ENCODE measurements at places on chromosomes 7 and 10. TPM values are rescaled to one million over a fixed set of nuclear protein-coding genes. Genes with fewer than 3 reads are reported as not detected.

DNA sequence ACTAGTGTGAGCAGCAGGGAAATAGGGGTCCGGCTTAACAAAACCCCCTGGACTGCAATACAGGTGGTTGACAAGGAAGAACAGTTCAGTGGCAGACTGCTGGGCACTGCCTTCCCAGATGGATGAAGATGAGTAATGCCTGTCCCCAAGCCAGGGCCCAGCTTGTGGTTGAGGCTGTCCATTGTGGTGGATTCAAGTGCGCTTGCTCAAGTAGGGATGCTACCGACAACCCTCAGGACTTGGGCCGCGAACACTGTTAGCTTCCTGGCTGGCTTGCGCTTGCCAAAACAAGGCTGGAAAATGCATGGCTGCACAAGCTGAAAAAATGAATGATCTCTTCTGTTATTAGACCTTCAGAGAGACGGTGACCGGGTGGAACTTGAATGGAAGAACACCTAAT lies 116.1 kb upstream of the ACBD5 start:
- no peaks in the 10 kb centered on the region for H3K36me3 ChIP-seq
- no peak overlapping the region for H3K27ac ChIP-seq
- no peaks in the 10 kb centered on the region for H3K4me1 ChIP-seq
- H3K4me3 ChIP-seq, result no peak overlapping the region

DNA sequence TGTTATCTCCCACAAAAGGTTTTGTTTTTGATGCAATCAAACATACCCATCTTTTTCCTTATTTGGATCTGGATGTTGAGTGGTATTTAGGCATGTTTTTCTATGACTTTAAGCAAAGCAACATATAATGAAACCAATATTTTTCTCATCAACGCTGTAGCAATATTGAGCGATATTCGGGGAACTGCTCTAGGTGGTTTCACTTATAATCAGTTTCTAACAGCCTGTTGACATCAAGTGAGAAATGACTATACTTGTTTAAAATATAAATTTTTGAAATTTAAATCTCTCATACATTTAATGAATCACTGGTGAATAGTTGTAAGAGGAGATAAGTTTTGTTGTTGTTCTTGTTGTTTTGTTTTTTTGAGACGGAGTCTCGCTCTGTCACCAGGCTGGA lies 52.8 kb upstream of the CCAR1 start:
- no peak for DNase-seq
- no peaks in the 10 kb centered on the region for H3K27me3 ChIP-seq
- no peak overlapping the region for H3K4me3 ChIP-seq
- no peaks in the 10 kb centered on the region for H3K36me3 ChIP-seq
- H3K27ac ChIP-seq, result no peak overlapping the region
- H3K4me1 ChIP-seq, result no peaks in the 10 kb centered on the region

DNA sequence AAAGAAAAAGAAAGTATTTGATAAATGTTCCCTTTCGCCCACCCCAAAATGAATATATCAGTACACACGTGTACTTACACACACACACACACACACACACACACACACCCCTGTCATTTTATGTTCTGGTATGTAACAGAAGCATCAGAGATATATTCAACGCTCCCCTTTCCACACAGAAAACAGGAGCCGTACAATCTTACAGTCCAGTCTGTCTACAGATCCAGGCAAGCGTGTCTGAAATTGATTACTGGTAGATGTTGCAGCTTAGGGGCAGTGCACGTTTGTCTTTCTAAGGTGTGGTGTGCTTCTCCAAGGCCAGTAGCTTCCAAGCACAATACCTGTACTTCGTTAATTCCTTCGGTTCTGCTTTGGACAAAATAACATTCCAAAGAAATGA lies 143.7 kb upstream of the RNF32 start:
- no peaks in the 10 kb centered on the region for H3K4me1 ChIP-seq
- H3K4me3 ChIP-seq, result no peak overlapping the region
- no peak overlapping the region for H3K27ac ChIP-seq
- H3K36me3 ChIP-seq, result no peaks in the 10 kb centered on the region
- H3K27me3 ChIP-seq, result no peaks in the 10 kb centered on the region

- no peaks in the 10 kb centered on the region for H3K4me1 ChIP-seq
- H3K36me3 ChIP-seq, result no peaks in the 10 kb centered on the region
- no peak for DNase-seq
- no peaks in the 10 kb centered on the region for H3K27me3 ChIP-seq
- no peak overlapping the region for H3K4me3 ChIP-seq
- H3K27ac ChIP-seq, result no peak overlapping the region
These were observed 66.9 kb downstream of the BBS9 start for GRCh38 chr7:33196221-33196620.

GRCh38 chr10:17061418-17061817 lies 68.2 kb downstream of the CUBN start:
- H3K4me3 ChIP-seq, result no peak overlapping the region
- H3K27me3 ChIP-seq, result no peaks in the 10 kb centered on the region
- H3K4me1 ChIP-seq, result no peaks in the 10 kb centered on the region
- H3K27ac ChIP-seq, result no peak overlapping the region

Gene ERVW-1
- not detected for total RNA-seq

Gene CYP2C19
- total RNA-seq, result 8.6 TPM

Gene DKK1
- total RNA-seq, result not detected

All from transverse colon (tissue), 4 donors.